Activated CD4-positive, alpha-beta T cell treated with anti-CD3 and anti-CD28 coated beads, Interleukin-2, amount 50 U/mL, for 24 hours (primary cell): ENCODE measurements at places on chromosomes 13 and 19.

DNA sequence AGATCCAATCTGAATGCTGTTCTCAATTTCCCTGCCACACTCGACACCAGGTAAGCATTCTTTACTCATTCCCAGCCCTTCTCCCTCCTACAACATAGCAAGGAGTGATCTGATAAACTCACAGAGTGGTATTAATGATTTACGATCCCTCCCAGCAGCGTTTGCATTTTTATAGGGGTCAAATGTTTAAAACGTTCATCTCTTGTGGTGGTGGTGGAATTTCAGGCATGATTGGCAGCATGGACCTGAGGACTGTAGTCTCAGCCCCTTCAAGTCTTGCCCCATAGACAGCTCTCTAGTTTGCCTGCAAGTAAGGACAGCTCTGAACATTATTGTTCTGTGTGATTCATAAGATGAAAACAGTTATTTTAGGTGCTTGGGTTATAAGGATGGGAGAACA lies 565.7 kb downstream of the EFNB2 start:
- DNase-seq = no peak

DNA sequence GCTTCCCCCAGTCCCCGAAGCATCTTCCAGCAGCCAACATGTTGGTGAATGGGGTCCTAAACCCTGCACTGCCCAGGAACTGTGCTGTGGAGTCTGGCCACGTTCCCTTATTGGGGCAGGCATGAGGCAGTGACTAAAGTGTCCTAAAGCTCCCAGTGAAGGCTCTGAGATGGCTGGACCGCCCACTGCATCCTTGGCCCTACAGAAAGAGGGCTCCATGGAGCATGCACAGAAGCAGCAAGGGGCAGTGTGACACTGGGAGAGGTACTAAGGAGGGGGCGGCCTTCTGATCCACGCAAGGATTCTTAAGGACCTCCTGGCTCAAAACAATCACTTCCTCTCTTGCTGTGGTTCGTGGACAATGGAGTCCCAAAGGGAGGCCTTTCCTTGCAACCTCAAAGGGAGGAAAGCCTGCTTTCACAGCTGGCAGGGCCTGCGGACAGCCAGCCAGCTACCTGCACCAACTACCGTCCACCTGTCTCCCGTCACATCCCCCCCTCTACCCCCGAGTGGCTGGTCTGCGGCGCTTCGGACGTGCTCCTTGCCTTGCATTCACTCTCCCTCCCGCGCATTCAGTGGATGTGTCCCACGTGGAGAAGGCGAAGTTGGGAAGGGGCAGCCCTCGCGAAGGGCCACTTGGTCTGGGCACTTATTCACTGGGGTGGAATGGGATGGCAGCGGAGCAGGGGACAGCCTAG lies 63.9 kb upstream of the STARD13 start:
- no peak for DNase-seq

- no peak for DNase-seq
These were observed 78.4 kb upstream of the XPO4 start for GRCh38 chr13:20980899-20981298.

GRCh38 chr19:8004723-8005513 lies 523 bp downstream of the ELAVL1 start:
- no peak for DNase-seq

DNA sequence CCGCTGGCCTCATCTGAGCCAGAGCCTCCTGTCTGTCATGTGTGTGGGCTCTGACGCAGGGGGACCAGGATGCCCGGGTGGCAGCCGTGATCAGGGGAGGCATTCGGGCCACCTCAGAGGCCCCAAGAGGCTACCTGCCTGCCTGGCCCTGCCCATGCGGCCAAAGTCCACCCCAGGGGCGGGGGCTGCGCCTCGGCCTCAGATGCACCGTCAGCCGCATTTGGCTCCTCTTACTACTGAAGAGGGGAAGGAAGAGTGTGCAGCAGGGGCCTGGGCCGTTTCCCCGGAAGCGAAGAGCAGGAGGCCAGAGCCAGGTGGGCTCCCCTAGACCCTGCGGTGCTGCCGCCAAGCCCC lies 34.0 kb downstream of the C13orf46 start:
- DNase-seq = no peak

- DNase-seq = no peak
These were observed 9.8 kb downstream of the KCTD15 start for GRCh38 chr19:33806434-33806881.

GRCh38 chr13:71312923-71313322 lies 554.1 kb downstream of the DACH1 start:
- DNase-seq = no peak

DNA sequence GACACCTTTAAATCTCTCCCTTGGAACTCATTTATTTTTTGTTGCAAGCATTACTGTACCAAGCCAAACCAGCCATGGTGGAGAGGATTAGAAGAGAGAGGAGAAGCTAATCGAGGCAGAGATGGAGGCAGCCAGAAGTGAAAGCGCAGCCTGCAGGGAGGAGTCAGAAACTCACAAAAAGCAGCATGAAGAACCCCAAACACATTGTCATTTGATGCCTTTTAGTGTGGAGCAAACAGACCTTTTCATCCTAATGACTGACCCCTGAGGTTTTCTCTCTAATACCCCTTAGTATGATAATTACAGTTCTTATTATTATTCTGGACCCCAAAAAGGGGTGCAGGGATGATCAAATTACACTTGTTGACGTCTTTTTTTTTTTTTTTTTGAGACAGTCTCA lies 62.5 kb downstream of the TNFRSF19 start:
- no peak for DNase-seq

DNA sequence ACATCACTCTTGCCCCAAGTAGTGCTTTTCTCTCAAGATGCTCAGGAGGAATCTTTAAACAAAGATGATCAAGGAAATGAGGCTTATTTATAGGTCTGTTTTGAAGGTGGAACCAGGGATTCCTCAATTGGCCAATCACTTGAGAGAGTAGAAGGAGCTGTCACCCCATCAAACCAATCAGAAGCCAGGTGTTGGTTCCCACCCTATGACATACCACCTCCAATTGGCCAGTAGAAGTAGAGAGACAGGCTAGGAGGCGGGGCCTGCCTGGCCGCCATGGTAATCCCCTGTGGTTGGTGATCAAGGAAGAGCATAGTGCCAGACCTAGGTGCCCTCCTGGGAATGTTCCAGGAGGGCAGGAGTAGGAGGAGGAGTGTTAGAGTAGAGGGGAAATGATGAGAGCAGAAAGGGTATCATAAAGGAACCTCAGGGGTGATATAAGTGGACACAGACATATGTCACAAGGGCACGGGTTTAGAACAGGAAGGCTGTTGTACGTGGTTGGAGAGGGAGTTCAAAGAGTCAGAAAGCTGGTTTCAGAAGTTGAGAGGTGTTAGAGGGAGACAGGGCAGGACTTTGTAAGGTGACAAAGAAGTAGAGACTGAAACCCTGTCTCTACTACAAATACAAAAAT lies 10.5 kb downstream of the PMIS2 start:
- DNase-seq = no peak

DNA sequence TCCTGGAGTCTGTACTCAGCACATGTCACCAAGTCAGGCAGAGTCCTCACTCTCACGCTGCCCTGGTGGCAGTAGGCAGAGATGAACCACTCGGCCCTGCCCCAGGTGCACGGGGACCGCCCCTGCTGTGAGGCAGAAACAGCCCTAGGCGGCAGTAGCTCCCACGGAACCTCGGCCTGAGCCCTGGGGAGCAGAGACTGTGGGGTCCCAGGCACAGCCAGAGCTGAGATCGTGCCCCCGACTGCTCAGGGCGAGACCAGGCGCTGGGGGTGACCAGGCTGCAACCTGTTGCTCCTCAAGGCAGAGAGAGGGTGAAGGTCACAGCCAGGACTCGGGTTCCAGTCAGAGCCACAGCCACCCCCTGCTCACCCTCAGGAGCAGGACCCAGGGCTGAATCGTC lies 34.9 kb downstream of the AP1M1 start:
- DNase-seq = no peak

DNA sequence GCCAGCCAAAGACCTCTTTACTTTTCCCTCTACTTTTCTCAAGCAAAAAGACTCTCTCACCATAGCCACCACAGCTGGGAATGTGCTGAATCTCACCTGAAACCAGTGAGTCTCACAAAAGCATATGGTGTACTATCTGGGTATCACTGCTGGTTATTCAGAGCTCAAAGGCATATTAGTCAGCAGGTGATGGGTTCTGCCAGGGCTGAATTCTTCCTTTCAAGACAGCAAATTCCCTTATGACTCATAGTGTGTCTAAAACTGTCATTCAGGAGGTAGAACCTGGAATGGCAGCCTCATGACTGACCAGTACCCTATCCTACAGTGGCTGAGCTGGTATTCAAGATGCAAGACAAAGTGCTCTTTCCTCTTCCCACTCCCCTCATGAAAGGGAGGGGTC lies 2859.1 kb downstream of the PCDH9 start:
- no peak for DNase-seq

- no peak for DNase-seq
These were observed 100.4 kb downstream of the RFC3 start for GRCh38 chr13:33918199-33918932.

DNA sequence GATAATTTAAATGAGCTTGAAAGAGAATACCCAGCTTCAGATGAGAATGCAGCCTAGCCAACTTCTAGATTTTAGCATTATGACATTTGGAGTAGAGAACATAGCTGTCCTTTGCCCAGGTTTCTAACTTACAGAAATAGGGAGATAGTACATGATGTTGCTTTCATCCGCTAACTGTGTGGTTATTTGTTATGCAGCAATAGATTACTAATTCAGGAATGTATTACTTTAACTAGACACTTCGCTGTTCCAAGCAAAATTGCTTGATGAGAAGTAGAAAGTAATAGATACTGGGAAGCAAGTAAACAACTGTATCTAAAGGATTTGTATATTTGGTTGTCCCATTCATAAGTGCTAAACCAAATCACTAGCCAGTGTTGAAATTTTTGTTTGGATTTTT lies 790.9 kb upstream of the PRR20A start:
- no peak for DNase-seq

- no peak for DNase-seq
These were observed 147.2 kb upstream of the KLHL1 start for GRCh38 chr13:70255406-70255991.

DNA sequence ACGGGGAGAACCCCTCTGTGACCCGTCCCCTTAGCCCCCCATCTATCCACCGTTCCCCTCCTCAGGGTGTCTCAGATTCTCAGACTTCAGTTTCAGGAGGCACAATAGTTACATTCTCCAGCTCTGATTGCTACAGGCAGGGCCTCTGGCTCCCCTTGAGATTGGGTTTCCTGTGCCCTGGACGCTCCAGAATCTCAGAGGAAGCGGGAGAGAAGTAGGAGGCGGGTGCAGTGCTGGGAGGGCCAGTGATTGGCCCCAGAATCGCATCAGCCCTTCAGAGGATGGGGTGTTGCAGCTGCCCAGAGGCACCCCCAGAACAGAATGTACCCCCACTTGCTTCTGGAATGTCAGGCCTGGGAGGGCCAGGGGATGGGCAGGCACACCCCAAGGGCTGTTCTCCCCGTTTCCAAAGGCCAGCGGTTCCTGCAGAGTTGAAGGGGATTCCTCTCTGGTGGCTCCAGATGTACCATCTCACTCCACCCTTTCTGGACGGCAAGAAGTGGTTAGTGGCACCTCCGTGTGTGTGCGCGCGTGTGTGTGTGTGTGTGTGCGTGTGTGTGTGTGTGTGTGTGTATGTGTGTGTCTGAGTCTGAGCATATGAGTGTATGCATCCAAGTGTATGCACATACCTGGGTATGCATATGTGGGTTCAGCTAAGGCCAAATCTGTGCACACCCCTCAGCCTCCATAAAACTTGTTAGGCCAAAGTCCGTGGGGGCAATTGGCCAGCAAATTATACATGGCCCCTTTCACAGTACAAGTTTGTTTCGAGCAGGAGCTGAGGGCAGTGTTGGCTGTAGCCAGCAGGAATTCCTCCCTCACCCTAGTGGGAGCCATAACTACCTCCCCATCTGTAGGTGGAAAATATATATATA lies 35.5 kb downstream of the LYL1 start:
- no peak for DNase-seq

GRCh38 chr19:40279120-40279551 lies 6.0 kb downstream of the AKT2 start:
- DNase-seq = no peak

GRCh38 chr19:9916719-9917118 lies 19.6 kb downstream of the OLFM2 start:
- no peak for DNase-seq

DNA sequence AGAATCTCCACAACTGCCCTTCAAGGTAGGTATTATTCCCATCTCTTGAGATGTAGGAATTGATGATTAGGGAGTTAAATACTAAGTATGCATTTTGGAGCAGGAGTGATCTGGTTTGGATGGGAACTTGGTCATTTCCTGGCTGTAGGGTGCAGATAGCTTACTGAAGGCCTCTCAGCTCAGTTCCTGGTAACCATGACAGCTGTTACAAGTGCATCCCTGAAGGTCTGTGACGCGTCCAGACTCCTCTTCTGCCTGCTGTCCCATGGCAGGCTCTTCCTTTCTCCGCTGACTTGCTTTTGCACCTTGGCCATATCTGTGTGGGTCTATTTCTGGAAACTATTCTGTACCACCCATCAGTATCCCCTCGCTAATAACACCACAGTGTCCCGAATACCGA lies 387.8 kb downstream of the ZNF536 start:
- DNase-seq = no peak

DNA sequence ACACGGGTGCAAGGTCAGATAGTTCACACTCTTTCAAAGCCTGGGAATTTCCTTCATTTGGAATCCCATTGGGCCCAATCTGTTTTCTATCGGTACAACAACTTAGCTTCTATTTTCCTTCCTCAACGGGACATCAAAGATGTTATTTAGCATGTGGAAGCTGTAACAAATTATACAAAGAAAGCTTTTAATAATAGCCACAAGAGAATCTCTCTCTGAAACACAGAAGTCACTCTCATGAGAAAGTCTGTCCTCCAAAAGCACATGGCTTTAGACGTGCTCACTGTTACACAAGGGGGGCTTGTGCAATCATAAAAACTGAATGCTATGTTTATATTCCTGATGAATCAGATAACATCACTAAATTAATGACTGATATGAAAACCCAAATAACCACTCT lies 28.9 kb upstream of the CYSLTR2 start:
- no peak for DNase-seq

GRCh38 chr13:70668983-70669382 lies 560.7 kb upstream of the KLHL1 start:
- no peak for DNase-seq

- no peak for DNase-seq
These were observed 15.0 kb upstream of the CD22 start for GRCh38 chr19:35314031-35314430.
